WTC11 (cell line): ENCODE measurements at places on chromosomes 1 and 21.

- DNase-seq: no peak
Observed at GRCh38 chr21:45887788-45888187, 93.8 kb upstream of the COL6A1 start.

DNA sequence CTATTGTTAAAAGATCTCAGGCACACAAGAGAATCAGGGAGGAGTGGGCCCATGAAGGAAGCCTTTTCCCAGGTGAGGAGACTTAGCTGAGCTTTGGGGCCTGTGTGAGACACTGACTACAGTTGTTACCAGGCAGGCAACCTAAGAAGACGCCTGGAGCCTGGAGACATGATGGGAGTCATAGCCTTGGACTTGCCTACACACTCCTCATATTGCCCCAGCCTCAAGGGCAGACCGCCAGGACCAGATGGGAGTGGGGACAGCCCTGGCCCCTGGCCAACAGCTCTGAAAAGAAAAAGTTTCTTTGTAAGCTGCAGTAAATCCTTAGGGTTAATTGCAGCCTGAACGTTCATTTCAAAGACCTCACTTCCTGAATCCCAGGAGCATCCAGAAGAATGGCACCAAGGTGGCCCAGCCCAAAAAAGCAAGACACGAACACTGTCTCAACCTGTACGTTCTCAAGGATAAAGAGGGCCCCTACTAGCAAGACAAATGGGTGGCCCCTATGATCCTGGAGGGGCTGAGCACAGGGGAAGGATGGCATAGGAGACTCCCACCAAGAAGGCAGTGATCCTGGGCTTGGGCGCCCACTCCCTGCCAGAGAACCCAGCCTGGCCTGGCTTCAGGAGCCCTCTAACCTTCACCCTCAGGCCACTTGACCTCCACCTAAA, 33.2 kb upstream of the BTG2 start:
- DNase-seq: no peak

DNA sequence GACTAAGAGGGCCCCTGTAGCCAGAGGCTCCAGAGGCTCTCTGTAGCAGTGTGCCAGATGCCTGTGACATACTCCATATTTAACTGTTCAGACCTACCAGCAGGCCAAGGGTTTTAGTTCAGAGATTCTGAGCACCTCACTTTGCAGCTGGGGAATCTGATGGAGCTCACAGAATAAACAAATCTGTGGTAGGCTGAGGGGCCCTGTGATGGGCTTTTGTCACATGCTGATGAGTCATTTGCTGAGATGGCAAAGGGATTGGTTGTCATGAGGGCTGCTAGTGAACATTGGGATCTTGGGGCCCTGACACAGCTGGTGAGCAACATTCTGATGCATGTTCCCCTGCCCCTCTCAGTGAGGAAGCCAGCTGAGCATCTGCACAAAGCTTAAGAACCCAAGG, 482.2 kb downstream of the CAMTA1 start:
- no peak for DNase-seq

DNA sequence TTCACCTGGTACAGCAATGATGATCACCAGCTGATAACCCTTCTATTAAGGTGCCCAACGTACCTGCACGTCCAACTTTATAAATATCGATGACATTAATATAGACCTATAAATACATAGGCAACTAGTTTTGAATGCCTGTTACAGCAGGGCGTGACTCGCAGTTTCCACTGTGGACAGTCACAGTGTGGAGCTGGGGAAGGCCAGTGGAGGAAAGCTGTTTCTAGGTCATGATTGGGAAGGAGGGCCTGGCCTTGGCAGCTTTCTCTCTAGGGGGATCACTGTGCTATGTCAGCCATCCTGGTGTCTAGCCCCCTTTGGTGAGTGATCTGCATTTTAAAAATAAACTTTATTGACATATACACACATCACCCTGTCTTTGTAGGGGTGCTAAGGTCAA, 4.4 kb upstream of the PRDM15 start:
- no peak for DNase-seq

DNA sequence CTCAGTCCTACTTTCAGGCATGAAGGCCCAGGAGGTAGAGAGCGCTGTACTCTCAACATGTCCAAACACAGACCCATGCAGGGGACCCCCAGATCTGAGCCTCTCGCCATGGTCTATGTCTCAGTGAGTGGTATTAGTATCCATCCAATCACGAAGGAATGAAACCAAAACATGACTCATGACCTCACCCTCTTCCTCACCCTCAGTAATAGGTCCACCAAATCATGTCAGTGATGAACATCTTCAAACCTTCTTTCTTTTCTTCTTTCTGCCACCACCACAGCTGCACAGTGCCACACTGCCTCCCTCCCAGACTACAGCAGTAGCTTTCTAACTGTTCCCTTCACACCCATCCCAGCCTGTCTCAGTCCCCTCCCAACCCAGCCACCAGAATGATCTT, 16.8 kb downstream of the C1orf116 start:
- no peak for DNase-seq

- peak; percentile 46 for DNase-seq
Observed at GRCh38 chr1:236502972-236503639, 20.7 kb upstream of the LGALS8 start.

- DNase-seq: no peak
Observed at GRCh38 chr1:6198646-6199297, 623 bp downstream of the RPL22 start.

- DNase-seq: no peak
Observed at GRCh38 chr1:208026880-208027438, 116.0 kb upstream of the CD34 start.

DNA sequence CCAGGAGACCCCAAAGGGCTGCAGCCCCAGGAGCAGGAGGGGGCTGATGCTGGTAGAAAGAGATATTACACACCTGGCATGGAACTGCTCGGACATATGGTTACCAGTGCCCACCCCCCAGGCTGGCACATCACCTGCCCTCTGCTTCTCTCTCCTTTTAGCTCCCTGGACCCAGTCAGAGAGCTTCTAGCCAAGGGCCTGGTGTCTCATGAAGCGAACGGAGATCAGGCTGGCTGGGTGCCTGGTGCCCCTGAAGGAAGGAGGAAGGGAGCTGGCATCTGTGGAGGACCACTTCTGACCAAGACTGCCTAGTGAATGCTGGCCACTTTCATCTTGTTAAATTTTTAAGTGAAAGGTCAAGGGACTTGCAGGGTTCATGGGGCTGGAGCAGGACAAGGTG, 53.1 kb downstream of the FOXO6 start:
- DNase-seq: no peak

DNA sequence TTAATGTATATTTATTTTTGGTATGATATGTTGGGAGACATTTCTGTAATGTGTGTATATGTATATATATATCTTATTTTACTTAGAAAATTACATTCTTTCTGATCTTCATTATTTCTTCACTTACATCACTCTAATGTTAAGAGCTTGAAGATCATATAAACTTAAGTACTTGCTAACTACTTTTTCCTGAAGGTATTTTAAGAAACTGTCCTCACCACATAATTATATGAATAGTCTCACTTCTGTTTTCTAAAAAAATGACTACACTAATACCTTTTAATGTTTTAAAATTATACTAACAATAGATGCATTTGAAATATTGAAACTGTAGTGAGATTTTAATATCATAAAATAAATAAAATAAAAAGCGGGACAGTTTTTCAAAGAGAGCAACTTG, 377.1 kb downstream of the LRRIQ3 start:
- DNase-seq: no peak

DNA sequence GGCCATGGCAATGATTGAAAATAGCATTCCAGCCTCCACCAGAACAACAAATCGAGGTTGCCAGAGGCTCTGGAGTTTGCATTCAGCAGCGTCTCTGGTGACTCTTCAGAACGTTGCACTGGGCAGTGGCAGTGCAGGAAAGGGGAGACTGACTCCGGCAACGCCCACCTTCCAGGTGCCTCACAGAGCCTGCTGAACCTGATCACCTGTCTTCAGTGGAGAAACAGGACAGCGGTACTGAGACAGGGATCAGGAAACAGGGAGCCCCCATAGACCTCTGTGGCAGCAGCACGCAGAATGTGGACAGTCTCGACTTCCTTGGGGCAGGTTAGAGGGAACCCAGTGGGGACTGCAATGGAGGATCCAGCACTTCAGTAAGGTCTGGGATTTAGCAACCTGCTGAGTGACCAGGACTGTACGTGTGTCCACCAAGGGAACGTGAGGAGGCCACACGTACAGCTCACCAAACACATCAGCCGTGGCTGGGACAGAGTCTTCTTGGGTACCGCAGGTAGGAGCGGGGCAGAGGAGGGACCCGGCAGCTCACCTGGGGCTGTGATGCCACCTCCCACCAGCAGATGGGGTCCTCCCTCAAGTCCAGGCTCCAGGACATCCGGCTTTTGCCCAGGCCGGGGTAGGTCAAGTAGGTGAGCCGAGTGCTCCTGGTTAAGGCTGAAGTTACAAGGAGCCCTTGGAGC, 128.6 kb downstream of the PRDM2 start:
- peak; percentile 88 for DNase-seq

DNA sequence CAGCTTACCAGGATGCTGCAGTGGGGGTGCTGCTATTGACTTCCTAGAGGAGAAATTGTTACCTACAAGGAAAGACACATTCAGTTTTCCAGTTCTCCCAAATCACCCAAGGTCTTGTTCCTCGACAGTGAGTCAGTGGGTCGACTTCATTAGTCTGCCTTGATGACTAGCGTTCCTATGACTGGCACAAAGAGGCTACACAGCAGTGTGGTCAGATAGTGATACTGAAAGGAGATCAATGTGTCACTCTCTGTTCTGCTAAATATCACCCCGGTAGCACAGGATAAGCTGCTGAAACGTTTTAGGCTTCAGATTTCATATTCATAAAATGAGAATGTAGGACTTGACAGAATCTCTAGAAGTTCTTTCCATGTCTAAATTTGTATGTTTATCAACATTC, 357.4 kb downstream of the LMX1A start:
- DNase-seq: no peak

GRCh38 chr21:45073301-45074047, 906 bp upstream of the ADARB1 start:
- DNase-seq: peak; percentile 54

- DNase-seq: no peak
Observed at GRCh38 chr1:181044449-181044966, 10.7 kb downstream of the MR1 start.

DNA sequence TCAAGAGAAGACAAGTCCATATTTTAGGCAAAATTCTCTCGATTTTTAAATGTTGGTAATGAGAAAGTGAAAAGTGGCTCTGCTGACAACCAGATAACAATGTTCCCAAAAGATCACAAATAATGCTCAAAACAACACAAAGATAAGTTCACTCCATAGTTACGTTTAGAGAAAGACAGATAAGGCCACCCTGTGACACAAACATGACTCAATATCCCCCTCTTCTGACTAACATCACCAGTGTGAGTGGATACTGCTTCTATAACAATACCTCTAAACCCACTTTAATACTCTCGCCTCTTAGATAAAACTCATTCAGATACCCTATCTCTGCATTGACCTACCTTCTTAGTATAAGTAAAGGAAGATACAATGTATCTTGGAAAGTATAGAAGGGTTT, 51.2 kb upstream of the RGS7 start:
- DNase-seq: no peak

DNA sequence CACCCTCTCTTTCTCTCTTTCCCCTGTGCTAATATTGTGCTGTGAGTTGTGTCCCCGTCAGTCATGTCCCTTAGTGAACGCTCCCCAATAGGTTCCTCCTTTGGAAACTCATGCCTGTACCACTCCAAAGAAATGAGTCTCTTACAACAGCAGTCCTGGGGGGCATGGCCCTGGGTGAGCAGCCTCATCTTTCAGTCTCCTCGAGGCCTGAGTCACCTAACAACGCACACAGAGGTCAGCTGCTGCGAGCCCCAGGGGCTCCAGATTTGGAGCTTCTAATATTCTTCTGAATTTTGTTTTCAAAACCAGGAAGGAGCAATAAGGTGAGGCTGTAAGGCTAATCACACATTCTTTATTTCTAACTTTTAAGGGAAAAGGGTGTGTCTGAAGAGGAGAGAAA, 30.5 kb upstream of the ZBTB8A start:
- no peak for DNase-seq

DNA sequence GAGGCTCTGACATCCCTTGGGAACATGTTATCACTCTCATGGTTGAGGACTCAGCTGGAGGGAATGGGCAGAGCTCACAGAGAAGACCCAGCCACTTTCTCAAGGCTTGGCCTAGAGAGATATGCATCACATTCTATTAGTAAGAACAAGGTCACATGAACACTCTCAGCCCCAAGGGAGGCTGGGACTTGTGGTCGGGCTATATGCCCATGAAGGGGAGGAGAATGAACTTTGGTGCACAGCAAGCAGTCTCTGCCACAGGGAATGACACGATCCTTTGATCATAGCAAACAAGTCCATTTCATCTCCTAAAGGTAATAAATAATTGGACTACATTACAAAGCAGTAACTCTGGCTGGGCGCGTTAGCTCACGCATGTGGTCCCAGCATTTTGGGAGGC, 105.7 kb downstream of the SYF2 start:
- no peak for DNase-seq
